Lower leg skin (tissue), 4 donors: ENCODE measurements at places on chromosomes 2 and 18.

DNA sequence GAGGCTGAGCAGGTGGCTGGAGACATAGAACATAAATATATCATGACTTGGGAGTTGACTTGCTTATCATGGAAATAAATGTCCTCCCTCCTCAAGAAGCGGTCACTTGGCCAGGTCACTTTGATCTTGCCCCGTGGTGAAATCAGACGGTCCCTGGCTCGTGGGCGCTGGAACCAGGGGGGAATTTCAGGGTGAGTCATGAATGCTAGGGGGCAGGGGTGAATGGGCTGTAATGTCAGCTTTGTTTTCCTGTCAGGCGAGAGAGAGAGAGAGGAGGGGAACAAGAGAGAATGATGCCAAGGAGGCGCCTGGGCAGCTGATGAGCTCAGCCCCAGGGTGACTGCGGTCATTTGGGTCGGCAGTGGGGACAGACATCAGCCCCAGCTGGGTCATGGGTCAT is 47.7 kb downstream of the RRM2 start:
- no peak for DNase-seq

GRCh38 chr18:57631697-57632096 is 10.1 kb upstream of the NARS1 start:
- no peak for DNase-seq

- no peak for DNase-seq
Observed at GRCh38 chr18:75203416-75204268, 5.3 kb downstream of the PTGR3 start.

DNA sequence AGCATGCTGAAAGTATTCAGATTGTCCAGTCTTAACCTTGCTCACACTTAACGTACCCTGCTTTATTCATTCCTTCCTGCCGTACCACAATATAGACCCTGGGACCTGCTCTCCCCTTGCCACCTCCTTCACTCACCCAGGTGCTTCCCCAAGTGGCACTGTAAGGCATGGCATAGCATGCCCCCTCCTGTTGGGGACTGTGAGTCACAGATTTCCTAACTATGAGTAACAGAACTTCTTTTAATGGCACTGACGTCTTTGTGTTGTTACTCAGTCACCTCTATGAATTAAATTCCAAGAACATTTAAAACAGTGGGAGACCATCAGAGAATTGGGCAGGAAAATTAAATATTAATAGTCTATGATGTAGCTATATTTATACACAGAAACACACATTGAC is 117.2 kb downstream of the CTNNA2 start:
- no peak for DNase-seq

GRCh38 chr2:22481486-22482259 is 903.3 kb upstream of the KLHL29 start:
- peak; percentile 40 for DNase-seq

DNA sequence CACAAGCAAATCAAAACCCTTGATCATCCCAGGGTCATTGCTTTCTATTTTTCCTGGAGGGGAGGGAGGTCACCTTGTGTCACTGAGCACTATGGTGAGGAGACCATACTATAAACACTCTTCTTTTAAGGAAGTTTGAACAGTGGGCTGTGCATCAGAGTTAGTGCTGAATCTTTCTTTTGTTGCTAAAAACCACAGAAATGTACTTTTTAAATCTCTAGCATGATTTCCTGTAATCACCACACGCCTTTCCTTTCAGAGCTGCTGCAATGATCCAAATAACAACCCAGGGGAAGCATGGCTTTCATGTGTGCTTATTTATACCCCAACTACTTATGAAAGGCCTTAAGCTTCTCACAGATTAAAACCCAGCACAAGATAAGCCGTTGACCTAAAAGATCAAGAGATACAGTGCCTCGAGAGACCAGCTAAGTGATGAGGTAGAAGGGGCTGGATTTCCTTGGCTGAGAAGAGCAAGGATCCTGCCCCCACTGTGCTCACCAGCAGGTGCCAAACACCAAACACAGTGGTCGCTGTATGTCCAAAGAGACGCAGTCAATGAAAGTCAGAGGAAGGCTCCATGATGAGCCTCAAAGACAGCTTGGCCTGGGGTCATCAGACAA is 34.7 kb downstream of the TRABD2A start:
- DNase-seq, result no peak

DNA sequence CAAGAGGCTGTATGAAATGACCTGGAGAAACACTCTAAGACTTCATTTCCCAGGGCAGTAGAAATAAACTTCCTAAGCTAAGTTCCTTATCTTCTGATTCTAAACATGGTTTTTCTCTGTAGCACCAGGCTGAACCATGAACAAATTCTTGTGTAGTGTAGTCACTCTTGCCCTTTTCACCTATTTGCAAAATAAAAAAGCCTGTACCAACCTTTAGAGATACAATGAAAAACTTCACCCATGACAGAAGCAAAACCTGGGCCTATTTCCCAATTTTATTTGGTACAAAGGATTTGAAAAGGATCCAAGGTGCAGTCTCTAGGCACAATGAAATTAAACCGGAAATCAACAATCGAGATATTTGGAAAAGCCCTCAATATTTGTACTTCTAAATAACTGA is 43.6 kb downstream of the POLR1A start:
- no peak for DNase-seq

DNA sequence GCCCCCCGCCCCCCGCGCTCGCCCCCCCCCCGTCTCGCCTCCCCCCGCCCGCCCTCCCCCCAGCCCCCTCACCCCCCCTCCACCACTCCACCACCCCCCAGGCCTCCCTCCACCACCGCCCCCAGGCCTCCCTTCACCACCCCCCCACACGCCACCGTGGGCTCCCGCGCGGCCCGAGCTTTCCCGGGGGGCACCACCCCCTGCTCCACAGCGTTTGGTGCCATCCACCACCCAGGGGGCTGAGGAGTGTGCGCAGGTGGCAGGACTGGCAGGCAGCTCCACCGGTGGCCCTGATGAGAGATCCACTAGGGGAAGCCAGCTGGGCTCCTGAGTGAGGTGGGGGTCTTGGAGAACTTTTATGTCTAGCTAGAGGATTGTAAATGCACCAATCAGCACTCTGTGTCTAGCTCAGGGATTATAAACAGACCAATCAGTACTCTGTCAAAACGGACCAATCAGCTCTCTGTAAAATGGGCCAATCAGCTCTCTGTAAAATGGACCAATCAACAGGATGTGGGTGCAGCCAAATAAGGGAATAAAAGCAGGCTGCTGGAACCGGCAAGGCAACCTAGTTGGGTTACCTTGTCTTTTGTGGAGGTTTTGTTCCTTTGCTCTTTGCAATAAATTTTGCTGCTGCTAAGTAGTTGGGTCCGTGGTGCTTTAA is 43.0 kb upstream of the ITSN2 start:
- no peak for DNase-seq

DNA sequence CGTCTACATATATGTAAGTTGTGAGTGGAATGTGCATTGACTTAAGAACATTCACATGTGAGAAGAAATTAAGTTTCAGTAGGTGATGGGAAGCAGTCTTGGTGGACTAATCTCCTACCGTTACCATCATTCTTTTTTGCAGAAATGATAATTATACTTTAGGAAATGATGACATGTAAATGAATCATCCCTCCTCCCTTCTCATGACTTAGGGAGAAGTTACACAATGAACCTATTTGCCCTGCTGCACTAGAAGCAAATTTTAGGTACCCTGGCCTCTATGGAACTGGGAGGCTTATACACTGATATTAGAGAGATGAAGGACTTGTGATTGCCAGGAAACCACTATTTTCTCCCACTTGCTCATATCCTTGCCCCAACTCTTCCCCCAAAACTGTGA is 214.2 kb downstream of the CALCRL start:
- DNase-seq, result no peak

DNA sequence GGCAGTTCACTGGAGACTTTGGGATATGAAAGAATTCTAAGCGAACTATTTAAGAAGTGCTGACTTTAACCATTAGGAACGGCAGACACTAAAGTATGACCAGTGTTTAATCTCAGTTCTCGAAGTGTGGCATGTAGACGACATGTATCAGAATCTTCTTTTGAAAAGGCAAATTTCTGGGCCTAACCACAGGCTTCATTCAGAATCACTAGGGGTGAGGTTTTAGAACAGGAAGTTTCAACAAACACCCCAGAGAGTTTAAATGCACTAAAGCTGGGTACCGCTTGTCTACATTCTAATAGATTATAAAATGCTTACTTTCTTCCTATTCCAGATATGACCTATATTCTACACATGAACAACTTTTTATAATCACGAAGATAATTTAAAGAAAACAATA is 180.3 kb downstream of the ANKRD44 start:
- DNase-seq, result no peak

- peak; percentile 93 for DNase-seq
Observed at GRCh38 chr2:200812122-200813022, 662 bp downstream of the BZW1 start.

DNA sequence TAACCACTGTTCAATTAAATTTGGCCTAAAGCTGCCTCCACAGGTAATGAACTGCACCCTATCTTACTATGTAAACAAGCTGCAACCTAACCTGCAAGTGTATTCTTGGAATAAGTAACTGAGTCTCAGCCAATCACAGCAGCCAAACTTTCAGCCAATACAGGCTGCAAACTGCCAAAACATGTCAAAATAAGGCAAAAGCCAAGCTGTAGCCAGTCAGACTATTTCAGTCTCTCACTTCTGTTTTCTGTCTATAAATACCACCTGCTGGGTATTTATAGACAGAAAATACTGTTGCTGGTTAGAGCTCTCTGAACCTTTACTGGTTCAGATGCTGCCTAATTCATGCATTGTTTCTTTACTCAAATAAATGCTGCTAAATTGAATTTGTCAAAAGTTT is 14.3 kb downstream of the C2orf76 start:
- DNase-seq, result no peak

DNA sequence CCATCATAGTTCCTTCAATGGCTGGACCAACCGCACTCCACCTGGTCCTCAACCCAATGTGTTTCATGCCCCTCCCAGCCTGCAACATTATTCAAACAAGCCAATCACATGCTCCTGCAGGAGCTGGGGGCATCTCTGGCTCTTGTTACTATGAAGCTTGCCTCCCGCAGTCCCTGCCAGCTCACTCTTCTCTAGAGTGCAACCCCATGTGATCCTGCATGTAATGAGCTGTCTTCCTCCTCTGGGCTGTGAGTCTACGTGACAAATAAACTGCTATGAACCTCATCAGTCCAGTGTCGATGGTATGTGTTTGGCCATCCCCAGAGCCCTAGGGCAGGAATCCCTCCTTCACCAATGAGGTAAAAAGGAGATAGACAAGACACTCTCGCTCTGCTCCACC is 15.8 kb upstream of the BOD1L2 start:
- no peak for DNase-seq

- DNase-seq, result no peak
Observed at GRCh38 chr2:152580714-152581113, 136.5 kb downstream of the PRPF40A start.

DNA sequence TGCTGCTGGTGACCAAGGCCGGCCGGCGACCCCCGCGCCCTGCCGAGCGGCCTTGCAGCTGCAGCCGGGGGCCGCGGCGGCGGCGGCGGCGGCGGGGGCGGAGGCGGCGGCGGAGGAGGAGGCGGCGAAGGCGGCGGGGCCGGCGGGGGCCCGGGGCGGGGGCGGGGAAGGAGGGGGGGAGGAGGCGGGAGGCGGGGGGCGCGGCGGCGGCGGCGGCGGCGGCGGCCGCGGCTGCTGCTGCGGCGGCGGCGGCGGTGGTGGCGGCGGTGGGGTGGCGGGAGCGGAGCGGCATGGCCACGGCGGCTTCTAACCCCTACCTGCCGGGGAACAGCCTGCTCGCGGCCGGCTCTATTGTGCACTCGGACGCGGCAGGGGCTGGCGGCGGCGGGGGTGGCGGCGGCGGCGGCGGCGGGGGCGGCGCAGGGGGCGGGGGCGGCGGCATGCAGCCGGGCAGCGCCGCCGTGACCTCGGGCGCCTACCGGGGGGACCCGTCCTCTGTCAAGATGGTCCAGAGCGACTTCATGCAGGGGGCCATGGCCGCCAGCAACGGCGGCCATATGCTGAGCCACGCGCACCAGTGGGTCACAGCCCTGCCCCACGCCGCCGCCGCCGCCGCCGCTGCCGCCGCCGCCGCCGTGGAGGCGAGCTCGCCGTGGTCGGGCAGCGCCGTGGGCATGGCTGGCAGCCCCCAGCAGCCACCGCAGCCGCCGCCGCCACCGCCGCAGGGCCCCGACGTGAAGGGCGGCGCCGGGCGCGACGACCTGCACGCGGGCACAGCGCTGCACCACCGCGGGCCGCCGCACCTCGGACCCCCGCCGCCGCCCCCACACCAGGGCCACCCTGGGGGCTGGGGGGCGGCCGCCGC is 1.5 kb downstream of the POU3F3 start:
- no peak for DNase-seq

DNA sequence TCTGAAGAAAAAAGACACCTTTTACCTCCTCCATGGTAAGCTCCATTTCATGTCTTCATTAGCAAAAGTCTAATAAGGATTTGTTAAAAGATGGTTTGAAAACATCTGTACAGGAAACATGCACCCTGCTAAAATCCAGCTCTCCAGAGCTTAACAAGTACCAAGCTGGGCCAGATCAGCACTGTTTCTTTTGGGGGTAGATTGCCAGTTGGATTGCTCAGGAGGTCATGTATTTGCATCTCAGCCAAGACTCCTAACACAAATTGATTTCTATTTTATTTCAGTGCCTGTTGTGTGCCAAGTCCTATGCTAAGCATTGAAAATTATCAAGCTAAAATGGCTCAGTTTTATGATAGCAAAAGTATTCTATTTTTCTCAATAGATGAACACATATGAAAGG is 3.4 kb upstream of the TMEM182 start:
- no peak for DNase-seq

DNA sequence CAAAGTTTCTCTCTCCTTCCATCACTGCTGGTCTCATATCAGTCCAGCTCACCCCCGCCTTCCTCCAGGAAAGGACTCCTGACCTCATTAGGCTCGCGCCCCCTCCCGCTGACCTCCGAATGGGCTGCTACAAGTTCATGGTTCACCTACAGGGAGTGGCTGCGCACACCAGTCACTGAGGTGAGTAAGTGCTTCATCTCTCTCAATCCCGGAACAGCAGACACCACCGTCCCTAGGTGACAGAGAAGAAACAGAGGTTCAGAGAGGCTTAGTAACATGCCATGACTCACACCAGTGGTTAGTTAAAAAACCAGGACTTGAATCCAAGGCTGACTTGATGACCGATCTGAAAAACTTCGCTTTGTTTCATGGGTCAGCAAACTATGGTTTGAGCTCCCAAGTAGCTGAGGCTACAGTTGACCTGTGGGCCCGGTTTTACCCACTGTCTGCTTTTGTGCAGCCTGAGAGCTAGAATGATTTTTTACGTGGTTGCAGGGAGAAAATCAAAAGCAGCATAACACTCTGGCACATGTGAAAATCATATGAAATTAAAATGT is 42.0 kb downstream of the ZFP36L2 start:
- no peak for DNase-seq

GRCh38 chr2:133867166-133867565 is 298.9 kb upstream of the NCKAP5 start:
- DNase-seq, result no peak

- DNase-seq, result no peak
Observed at GRCh38 chr2:96547731-96548171, 11.2 kb downstream of the ARID5A start.

DNA sequence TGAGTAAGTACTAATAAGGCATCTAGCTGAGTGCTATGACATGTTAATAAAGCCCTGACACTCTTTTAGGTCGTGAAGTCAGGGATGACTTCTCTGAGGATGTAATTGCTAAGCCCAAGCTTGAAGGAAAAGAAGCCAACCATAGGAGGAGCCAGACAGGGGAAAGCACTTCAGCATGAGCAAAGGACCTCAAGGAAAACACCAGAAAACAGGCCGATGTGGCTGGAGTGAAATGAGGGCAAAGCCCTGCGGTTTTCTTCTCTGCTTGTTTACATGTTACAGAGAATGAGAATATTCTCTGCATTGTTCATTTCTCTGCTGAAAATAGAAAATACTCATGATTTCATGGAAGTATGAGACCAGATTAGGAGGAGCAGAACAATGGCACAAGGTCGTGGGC is 112.5 kb upstream of the ARHGAP28 start:
- DNase-seq, result no peak

GRCh38 chr18:57060814-57061213 is 86.1 kb upstream of the BOD1L2 start:
- no peak for DNase-seq
